Skeletal muscle cell (primary cell): ENCODE measurements at places on chromosomes 6 and 20.
A peak's percentile ranks its signal among the peaks of the same experiment; 100 is the strongest.

GRCh38 chr6:159252955-159253508 is 83.8 kb downstream of the FNDC1 start:
- DNase-seq: peak; percentile 7

- no peak for DNase-seq
Measured at GRCh38 chr6:90612313-90612680, 25.4 kb upstream of the MAP3K7 start.

DNA sequence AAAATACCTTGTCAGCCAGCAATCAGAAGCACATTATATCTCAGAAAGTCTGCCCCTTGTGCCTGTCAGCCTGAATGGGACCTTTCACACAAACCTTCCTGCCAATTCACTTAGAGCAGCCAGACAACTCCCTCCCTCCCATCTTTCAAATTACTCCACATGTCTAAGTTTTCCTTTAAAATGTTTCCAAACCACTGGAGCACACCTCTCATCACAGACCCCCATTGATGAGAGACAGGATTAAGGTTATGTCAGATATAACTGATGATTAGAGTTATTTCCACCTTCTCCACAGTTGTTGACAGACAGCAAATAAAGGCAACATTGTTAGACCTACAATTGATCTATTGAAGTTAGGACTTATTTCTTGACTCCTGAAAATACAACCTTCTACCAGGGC is 408.4 kb downstream of the PLCB1 start:
- DNase-seq: no peak

GRCh38 chr20:31642837-31643236 is 5.1 kb downstream of the COX4I2 start:
- no peak for DNase-seq

DNA sequence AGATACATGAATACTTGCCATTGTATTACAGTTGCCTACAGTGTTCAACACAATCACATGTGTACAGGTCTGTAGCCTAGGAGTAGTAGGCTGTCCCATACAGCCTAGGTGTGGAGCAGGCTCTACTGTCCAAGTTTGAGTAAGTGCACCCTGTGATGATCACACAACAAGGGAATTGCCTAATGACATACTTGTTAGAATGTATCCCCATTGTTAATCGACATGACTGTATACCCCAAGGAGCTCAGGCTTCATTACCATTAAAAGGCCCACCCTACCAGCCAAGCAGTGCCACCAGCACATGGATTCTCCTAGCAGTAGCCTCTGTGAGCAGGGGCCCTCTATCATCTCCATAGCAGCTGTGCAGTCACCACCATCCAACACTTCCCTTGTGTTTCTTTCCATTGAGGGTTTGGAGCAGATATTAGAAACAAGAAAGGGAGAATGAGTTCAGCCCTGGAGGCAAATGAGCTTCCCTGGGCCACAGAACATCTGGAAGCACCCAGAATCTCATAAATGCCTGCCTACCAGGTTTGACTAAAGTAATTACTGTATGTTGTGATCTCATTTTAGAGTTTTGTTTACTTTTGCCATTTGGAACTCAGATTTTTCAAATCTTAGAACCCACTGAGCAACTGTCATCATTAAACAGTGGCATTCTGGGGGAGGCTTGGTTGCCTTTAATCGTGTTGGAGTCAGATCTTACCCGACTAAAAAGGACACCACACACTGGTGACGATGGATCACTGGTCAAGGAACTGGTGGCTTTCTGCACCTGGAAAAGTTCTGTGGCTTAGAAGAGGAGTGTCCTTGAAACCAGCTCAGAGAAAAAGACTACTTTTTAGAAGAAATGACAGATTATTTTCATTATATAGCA is 104.9 kb downstream of the TULP4 start:
- no peak for DNase-seq

GRCh38 chr6:41072836-41073202 is at the start of gene NFYA:
Gene NFYA (plus strand): TSS chr6:41072974. CDS start chr6:41079090, 6,116 bp downstream.
- peak; percentile 96 for DNase-seq

GRCh38 chr20:17655865-17656479 is 26.1 kb downstream of the RRBP1 start:
- DNase-seq: no peak

- no peak for DNase-seq
Measured at GRCh38 chr6:167230288-167230687, 60.8 kb upstream of the UNC93A start.

- no peak for DNase-seq
Measured at GRCh38 chr6:26358511-26358981, 6.5 kb upstream of the BTN3A2 start.

GRCh38 chr6:163348789-163349680 is 65.5 kb upstream of the QKI start:
- DNase-seq: no peak

GRCh38 chr6:21386744-21387143 is 206.8 kb upstream of the SOX4 start:
- no peak for DNase-seq

DNA sequence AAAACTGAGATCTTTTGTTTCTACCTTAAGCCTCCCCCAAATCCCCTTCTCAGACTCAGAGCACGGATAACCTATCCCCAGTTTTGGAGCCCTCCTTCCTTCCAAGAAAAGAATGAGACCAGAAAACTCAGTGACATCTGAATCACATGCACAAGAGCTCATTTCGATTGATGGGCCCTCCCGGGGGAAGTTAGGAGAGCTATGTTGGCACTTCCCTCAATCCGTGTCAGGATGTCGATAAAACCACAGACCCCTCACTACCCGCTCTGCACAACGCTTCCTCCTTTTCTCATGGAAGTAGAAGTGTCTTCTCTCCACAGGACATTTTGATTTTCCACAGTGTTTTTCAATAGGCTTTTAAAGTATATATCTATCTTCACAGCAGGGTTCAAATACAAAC is 332.4 kb downstream of the HACE1 start:
- DNase-seq: no peak

- DNase-seq: no peak
Measured at GRCh38 chr6:169997187-169997929, 245.9 kb downstream of the ERMARD start.

DNA sequence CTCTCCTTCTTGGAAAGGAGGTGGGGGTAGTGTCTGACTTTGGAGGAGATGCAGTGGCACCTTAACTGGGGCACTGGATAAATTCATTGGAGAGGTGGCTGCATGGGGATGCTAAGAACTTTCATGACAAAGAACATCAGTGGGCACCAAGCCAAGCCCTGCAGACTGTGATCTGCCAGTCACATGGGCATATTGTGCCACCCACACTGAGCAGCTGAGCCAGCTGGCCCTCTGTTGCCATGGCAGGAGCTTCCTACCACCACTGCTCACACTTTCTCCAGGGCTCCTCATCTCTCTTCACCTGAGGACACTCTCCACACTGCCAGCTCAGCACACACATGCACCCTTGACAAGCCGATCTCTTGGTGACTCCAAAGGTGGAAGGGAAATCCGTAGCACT is 715.6 kb downstream of the QKI start:
- DNase-seq: no peak

GRCh38 chr6:35028781-35029769 is 112.1 kb downstream of the TCP11 start:
- no peak for DNase-seq

DNA sequence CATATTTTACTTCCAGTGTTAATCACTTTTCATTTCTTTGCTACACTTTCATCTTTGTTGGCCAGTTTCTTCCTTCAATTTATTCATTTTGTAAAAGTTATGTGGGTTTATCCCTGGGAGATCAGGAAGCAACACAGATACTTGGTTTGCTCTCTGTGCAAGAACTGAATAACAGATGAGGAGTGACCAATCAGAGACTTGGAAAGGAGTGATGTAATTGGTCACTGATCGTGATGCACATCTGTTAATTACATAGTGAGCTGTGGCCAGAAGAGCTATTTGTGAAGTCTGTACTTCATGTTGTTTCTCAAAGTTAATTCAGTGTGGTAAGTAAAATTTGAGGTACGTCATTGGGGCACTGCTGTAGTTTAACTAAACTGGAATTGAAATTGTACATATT is 21.3 kb downstream of the ANKRD6 start:
- DNase-seq: no peak

DNA sequence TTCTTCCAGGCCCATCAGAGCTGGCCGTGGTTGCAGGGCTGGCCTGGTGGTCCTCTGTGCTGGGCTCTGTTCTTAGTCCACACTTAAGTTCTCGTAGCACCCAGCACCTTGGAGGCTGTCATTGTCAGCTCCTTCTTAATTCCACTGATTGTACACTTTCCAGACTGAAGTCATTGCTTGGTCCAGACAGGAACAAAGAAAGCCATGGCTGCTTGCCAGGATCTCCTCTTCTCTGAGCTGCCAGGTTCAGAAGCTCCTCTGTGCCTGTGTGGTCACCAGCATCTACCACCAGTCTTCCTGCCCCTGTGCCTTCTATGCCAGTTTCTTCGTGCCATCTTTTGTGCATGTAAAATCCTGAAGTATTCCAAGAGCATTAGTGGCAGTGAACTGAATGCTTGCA is 39.5 kb upstream of the PCMTD2 start:
- DNase-seq: no peak

- peak; percentile 52 for DNase-seq
Measured at GRCh38 chr20:8388141-8388540, 256.1 kb downstream of the PLCB1 start.

GRCh38 chr6:111530218-111530617 is 47.2 kb upstream of the REV3L start:
- no peak for DNase-seq

DNA sequence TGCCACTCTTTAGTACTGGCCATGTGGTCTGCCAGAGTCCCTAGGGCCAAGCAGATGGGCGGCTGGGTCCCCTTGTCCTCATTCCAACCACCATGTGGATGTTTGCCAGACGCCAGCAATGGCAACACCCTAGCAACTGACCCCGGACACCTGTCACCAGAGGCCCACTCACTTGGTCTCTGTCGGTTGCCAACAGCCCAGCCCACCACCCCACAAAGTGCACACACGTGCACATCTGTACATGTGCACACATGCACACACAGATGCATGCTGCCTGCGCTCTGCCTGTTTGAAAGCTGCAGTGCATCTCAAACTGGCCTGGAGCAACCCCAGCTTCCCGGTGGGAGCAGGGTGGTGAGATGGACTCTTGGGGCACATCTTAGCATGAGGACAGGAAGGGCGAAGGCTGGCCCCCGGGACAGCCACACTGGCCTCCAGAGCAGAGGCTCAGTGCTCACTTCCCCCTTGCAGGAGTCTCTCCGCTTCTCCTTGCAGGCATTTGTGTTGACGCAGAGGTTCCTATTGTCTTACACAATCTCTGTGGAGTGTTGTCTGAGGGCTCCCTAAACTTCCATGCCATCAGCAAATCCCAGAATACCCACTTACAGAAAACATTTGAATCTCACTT is 54.0 kb downstream of the PSMG4 start:
- DNase-seq: no peak

DNA sequence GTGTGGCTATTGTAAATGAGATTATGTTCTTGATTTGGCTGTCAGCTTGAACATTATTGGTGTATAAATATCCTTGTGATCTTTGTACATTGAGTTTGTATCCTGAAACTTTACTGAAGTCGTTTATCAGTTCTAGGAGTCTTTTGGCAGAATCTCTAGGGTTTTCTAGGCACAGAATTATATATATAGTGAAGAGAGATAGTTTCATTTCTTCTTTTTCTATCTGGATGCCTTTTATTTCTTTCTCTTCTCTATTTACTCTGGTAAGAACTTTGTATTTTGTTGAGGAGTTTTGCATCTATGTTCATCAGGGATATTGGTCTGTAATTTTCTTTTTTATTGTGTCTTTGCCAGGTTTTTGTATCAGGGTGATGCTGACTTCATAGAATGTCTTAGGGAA is 589.2 kb upstream of the MAN1A1 start:
- no peak for DNase-seq

- DNase-seq: no peak
Measured at GRCh38 chr6:34230653-34231371, 5.9 kb upstream of the HMGA1 start.

- DNase-seq: no peak
Measured at GRCh38 chr6:119757467-119757866, 407.9 kb upstream of the MAN1A1 start.

DNA sequence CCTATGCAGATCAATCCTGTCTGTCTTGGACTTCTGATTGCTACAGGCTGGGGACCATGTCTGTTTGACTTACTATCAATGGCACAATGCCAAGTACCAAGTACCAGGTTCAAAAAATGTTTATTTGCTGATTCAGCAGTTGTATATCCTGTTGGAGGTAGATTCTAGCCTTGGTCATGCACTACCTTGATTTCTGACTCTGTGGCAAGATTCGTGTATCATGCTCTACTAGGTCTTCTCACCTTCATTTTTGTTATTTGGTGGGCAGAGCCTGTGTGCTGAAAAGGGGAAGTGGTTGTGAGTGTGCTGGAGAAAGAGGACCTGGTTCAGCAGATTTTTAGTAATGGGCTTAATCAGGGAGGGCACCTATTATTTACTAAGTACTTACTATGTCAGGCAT is 192.4 kb upstream of the MYLIP start:
- DNase-seq: no peak

- no peak for DNase-seq
Measured at GRCh38 chr6:167933290-167933689, 64.2 kb upstream of the KIF25 start.

- no peak for DNase-seq
Measured at GRCh38 chr20:21681234-21681921, 24.1 kb upstream of the PAX1 start.

DNA sequence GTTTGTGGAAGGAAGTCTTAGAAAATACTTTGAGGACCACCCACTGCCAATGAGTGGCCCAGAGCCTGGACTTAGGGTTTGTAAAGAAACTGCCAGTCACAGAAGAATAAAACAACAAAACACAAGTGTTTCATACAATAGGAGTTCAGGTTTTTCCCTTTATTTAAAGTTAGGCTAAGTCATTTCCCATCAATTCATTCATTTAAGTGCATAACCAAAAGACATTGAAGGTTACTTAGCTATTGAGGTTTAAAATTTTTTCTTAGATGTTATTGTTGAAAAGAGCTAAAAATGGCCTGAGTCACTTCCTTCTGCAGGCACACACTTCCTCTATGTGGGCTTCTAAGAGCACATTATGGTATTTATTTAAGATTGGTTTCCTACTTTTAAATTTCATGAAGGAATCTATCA is 54.2 kb downstream of the ARMC2 start:
- no peak for DNase-seq

- DNase-seq: no peak
Measured at GRCh38 chr6:148249679-148250375, 92.8 kb upstream of the SASH1 start.

GRCh38 chr6:81938014-81938856 is 185.8 kb upstream of the TENT5A start:
- DNase-seq: peak; percentile 91

DNA sequence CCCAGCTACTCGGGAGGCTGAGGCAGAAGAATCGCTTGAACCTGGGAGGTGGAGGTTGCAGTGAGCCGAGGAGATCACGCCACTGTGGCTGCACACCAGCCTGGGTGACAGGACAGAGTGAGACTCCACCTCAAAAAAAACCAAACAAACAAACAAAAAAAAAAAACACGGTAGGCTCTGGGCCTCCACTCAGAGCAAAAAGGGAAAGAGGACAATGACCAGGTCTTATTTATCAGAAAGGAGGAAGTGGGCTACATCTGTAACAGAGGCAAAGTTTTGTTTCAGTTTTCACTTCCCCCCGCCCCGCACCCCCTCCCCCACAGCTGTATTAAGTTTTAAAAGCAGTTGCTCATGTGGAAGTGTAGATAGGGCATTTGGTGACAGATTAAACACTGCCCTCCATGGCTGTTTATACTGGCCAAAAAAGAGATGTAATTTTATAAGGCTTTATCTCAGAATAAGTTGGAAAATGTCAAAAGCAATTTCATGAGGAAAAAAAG is 114.6 kb downstream of the RCAN2 start:
- DNase-seq: no peak
